Glomerular endothelial cell (primary cell): ENCODE measurements at places on chromosomes 6 and 20.

DNA sequence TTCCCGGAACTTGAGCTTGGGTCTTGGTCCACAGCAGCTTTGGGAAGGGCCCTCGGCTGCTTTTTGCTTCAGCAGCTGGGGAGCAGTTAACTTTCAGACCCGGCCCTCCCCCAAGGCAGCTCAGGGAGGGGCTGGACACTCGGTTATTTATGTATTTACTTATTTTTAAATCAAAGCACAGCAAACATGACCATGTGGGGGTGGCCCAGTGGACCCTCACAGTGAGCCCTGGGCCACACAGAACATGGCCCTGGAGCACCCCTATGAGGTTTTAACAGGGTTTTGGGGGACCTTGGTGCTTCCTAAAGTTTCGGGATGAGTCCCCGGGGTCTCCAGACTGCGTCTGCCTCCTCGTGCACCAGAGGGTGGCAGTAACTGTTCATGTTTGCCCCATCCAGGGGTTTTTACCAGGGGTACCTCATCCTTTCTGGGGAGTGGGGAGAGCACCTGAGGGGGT, 26.6 kb upstream of the NPBWR2 start:
- no peak for DNase-seq

DNA sequence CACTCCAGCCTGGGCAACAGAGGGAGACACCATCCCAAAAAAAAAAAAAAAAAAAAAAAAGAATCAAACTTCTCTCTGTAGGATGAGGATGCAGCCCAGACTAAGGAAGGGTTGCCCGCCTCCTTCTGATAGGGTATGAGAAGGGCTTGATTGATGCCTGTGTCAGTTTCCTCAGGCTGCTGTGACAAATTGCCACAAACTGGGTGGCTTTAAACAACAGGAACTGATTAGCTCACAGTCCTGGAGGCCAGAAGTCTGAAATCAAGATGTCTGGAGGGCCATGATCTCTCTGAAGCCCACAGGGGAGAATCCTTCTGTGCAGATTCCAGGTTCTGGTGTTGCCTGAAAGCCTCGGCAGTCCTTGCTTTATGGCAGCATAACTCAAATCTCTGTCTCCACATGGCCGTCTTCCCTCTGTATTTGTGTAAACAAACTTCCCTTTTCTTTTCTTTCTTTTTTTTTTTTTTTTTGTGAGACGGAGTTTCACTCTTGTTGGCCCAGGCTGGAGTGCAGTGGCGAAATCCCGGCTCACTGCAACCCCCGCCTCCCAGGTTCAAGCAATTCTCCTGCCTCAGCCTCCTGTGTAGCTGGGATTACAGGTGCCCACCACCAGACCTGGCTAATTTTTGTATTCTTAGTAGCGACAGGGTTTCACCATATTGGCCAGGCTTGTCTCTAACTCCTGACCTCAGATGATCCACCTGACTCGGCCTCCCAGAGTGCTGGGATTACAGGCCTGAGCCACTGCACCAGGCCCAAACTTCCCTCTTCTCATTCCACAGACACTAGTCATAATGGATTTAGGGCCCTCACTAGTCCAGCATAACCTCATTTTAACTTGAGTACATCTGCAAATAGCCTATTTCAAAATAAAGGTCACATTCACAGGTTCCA, 11.2 kb upstream of the CDK19 start:
- no peak for DNase-seq

DNA sequence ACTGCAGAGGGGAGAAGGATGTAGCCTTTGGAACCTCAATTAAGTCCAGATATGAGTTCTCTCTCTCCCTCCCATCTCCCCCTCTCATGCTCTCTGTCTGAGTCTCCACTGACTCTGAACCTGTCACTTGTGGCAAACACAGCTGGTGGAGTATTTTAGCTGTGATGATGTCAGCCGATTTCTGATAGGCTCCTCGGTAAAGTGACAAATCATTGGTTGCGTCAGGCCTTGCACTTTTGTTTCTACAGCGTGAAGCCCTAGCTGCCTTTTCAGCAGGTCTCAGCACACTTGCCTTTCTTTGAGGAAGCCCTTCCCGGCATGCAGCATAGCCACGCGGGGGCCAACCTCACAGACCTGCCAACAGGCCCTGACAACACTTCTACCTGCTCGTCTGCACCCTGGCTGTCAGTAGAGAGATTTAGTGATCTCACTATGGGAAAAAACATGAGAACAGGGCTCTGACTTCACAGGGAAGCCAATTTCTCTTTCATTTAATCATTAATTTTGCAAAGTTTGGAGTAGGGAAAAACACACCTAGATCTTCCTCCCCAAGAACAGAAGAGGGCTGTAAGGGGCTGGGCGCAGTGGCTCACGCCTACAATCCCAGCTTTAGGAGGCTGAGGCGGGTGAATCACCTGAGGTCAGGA, 84.4 kb downstream of the GMPR start:
- DNase-seq: no peak

DNA sequence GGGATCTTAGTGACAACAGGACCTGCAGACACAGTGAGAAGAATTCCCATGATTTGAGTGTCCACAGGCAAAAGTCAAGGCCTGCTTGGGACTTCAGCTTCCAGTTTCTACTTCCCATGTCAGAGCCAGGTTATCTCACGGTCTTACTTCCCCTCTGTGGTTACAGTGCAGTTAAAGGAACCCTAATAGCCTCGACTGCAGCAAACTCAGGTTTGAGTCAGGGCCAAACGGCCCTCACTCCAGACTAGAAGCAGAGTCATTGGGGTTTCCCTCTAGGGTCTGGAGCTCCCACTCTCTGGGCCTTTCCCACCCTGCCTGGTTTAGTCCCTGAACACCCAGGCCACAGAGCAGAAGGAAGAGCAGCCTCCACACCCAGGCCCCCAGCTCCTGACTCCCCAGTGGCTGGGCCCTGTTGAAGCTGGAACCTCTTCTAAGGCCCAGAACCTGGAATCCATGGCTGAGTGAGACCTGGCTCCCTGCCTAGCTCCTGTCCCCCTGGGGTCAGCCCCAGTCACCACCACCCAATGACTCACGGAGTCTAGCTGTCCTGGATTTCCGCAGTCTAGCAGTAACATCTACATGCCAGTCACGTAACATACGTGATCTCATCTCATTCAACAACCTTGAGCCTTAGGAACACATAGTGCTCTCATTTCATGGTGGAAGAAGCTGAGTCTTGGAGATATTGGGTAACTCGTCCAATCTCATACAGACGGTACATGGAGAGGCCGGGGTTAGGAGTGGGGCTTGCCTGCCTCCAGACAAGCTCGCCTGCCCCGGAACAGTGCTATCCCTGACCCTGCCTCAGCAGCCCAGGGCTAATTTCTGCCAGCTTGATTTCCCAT, 9.2 kb upstream of the GHRH start:
- DNase-seq: no peak

DNA sequence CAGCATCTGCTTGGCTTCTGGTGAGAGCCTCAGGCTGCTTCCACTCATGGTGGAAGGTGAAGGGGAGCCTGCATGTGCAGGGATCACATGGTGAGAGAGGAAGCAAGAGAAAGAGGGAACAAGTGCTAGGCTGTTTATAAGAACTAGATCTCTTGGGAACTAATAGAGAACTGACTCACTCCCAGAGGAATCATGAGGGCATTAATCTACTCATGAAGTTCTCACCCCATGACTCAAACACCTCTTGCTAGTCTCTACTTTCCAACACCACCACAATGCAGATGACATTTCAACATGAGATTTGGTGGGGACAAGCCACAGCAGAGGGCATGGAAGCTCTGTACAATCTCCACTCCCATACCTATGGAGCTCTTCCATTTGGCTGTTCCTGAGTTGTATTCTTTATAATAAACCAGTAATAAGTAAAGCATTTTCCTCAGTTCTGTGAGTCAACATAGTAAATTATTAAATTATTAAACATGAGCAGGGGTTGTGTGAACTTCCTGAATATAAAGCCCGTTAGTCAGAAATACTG, 524.1 kb upstream of the NRSN1 start:
- DNase-seq: no peak

DNA sequence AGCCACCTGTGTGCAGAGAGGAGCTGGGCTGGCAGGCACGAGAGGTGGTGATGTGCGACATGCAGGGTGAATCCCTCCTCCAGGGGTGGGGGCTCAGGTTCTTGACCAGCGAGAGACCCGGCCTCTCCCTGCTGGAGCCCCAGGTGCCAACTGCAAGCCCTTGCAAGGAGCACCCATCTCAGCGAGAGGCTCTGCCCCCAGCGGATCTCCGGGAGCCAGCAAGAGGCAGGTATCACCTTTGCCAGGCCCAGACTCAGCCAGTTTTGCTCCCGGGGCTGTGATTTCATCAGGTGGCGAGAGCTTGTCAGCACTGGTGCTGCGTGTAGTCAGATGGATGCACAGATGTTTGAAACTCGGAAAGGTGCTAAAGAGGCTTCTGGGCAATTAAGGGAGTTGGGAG, 87.7 kb downstream of the TFAP2C start:
- no peak for DNase-seq

DNA sequence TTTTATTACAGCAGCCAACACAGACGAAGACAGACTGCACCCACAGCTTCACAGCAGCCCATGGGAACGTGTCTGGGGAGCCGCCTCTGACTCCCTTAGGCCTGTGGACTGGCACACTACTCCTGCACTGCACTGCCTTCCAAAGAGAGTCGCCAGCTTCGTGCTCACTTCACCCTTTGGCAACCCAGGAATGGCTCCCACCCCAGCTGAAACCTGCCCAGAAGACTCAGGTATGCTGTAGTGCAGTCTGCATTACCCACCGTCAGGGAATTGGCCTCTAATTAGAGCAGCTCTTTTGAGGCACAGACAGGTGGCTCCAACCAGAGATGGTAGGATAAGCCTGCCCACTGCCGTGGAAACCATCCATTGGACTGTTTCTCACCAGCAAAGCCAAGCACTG, 39.9 kb upstream of the FRMD1 start:
- DNase-seq: no peak

DNA sequence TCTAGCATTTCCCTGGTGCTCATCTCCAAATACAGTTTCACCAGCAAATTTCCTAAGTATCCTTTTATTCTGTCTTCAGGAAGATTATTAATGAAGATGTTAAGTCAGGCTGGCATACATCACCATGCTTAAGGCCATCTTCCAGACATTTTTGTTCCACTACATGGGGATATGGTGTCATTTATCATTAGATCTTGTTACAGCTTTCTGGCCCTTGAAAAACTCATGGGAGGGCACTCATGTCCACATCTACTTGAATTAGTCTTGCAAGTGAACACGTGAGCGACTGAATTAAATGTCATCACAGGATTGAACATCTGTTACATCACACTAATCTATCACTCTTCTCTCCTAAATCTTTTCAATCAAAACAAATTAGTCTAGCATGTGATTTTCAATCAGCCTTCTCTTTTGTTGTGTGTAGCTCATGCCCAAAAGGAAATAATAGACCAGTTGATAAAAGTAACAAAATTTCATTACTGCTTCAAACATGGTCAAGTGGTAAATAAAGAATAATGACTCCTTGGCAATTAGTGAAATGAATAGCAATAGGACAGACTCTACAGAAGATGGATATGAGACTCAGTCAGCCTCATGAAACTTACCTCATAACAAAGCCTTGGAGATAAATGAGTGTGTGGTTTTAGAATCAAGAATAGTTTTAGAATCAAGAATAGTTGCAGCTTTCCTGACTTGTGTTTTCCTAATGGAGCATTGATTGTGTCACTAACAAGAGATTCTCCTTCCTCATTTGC, 80.5 kb downstream of the MTFR2 start:
- no peak for DNase-seq

- no peak for DNase-seq
Measured at GRCh38 chr6:92361990-92362389, 1057.4 kb downstream of the EPHA7 start.

DNA sequence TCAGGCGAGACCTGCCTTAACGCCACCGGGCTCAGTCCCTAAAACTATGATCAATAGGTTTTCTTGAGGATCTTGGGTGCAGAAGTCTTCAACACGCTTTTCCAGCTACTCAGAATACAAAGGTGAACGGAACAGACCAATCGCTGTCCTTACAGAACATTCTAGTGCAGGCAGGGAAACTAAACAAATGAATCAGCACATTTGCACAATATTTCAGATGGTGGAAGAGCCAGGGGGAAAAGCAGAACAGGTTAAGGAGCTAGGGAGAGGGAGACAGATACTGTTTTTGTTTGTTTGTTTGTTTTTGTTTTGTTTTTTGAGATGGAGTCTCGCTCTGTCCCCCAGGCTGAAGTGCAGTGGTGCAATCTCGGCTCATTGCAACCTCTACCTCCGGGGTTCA, 271.1 kb downstream of the TFAP2C start:
- DNase-seq: no peak

- no peak for DNase-seq
Measured at GRCh38 chr20:3847429-3847940, 851 bp downstream of the MAVS start.

DNA sequence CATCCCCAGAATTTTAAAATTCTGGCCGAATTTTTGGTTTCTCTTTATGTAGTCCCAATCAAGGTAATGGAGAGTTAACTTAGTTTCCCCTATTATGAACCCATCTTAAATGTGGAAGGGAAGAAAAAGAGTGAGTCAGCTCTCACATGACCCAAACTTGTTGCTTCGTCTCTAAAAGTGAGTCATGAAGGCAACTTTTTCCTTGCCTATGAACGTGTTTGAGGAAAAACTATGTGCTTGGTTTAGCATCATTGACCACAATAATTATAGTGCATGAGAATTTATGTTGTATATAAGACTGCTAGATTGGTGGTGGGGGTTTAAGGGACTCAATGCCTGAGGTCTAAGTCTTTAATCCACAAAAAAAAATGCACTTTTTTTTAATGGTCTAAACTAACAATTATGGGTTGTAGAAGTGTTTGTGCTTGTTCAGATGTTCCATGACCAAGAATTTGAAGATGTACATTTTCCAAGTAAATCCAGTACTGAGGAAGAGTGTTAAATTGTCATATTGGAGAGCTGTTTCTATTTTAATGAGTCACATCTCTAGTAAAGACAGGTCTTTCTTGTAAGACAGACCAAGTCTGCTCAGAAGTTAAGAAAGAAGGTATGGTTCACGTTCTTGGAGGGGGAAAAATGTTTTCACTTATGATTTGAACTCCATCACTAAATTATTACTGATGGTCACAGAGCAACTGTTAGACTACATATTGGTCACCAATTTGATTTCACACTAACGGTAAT, 409.9 kb upstream of the MARCKS start:
- no peak for DNase-seq

DNA sequence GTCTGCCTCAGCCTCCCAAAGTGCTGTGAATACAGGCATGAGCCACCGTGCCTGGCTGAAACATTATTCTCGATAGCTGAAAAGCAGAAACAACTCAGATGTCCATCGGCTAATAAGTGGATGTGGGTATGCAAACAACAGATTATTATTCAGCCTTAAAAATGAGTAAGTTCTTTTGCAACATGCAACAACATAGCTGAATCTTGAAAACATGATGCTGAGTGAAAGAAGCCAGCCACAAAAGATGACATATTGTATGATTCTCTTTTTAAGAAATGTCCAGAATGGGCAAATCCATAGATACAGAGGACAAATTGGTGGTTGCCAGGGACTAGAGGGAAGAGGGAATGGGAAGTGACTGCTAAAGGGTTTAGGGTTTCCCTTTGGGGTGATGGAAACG, 61.7 kb downstream of the RIOK1 start:
- DNase-seq: no peak

- no peak for DNase-seq
Measured at GRCh38 chr6:131523988-131524673, 48.9 kb upstream of the ARG1 start.

GRCh38 chr6:33439956-33440648, 14.3 kb upstream of the ZBTB9 start:
- no peak for DNase-seq

GRCh38 chr20:36917943-36918342, 33.6 kb downstream of the SAMHD1 start:
- DNase-seq: no peak

- no peak for DNase-seq
Measured at GRCh38 chr20:3420211-3420707, 12.8 kb upstream of the DNAAF9 start.

GRCh38 chr20:21562656-21563055, 48.8 kb upstream of the NKX2-2 start:
- no peak for DNase-seq
